ENCODE measurements at places on chromosomes 3 and 15. TPM values are rescaled to one million over a fixed set of nuclear protein-coding genes. Genes with fewer than 3 reads are reported as not detected.

The TIPIN gene
- 23.5 TPM for total RNA-seq

The ZNF662 gene
- not detected for total RNA-seq

The C3orf49 gene
- not detected for total RNA-seq

The ARHGEF26 gene
- total RNA-seq: 12.6 TPM

The TMCO5A gene
- not detected for total RNA-seq

Data from A549 treated with dexamethasone at 1 μM for 4 hours (cell line).